ENCODE measurements at places on chromosomes 5 and 9.

GRCh38 chr9:81132796-81133195, 556.6 kb downstream of the TLE1 start:
- no peak for DNase-seq

DNA sequence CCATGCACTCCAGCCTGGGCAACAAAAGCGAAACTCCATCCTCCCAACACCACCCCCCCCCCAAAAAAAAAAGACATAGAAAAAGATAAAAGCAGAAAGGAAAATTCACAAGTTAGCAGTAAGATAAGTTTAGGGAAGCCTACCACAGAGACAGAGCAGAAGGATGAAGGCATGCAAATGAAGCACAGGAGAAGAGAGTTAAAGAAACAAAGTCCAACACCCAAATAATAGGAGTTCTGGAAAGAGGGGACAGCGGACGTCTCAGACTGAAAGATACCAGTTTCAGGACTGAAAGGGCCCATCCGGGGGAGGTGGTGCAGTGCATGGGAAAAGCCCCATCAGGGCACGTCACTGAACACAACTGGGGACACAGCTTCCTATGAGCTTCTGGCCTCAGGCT, 54.3 kb downstream of the OTULIN start:
- no peak for DNase-seq

GRCh38 chr5:36530215-36530614, 76.2 kb upstream of the SLC1A3 start:
- DNase-seq, result no peak

DNA sequence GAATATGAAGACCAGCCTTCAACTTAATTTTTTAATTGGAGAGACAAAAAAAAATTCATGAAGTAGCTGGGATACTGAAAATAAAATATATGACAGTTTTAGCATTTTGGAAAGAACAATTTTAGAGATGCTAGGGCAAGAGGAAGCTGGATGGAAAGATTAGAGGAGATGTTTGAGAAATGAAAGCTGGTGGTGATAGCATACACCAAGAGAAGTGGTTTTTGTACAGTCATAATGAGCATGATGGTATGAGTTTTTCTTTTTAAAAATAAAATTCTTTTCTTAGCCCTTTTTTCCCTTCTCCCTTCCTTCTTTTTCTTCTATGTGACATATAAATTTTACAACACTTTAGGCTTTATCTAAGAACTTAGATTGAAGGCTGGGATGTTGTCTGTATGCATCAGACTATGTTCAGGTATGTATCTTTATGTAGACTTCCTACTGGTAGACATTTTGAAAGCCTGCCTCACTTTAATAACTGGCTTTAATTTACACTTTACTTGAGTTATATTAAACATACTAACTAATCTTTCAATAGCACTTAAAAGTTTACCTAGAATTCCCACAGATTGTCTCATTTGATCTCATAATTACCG, 522.5 kb downstream of the TLE4 start:
- DNase-seq, result no peak

DNA sequence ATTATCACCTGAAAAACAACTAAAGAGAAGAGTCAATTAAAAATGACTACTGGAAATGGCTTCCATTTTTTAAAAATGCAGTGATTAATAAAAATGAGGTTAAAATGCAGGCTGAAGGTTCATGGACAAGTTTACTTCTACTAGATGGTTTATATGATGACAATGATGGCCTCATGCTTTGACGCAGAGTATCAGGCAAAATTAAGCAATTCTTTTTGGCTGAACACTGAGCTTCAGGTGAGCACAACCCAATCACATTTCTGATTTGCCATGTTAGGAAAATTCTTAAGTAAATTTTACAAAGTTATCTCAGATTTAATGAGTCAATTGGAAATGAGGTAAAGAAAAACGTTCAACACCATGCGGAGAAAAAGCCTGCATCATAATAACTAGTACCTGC, 22.3 kb downstream of the DMGDH start:
- DNase-seq, result no peak
